ENCODE measurements at places on chromosomes 16 and 17. TPM values are rescaled to one million over a fixed set of nuclear protein-coding genes. Genes with fewer than 3 reads are reported as not detected.

The BEAN1 gene
- 0.47 TPM for polyA plus RNA-seq

The USP6 gene
- polyA plus RNA-seq: 0.06 TPM

The MMP25 gene
- 0.65 TPM for polyA plus RNA-seq

The MPRIP gene
- polyA plus RNA-seq: 120 TPM

The MIS12 gene
- 9.6 TPM for polyA plus RNA-seq

The CORO7 gene
- 9.8 TPM for polyA plus RNA-seq
